Stimulated activated CD4-positive, alpha-beta T cell treated with anti-CD3 and anti-CD28 coated beads, TNF-alpha, amount 100 ng/mL, for 1 hour (primary cell): ENCODE measurements at places on chromosomes 16 and 17.

GRCh38 chr16:13961099-13961811, 41.3 kb downstream of the ERCC4 start:
- no peak for DNase-seq

- no peak for DNase-seq
Observed at GRCh38 chr17:56908001-56908542, 5.8 kb downstream of the TRIM25 start.

- DNase-seq = peak; percentile 65
Observed at GRCh38 chr17:76385892-76386786, 1.7 kb downstream of the SPHK1 start.

- no peak for DNase-seq
Observed at GRCh38 chr16:20868890-20869289, 31.3 kb downstream of the DCUN1D3 start.

DNA sequence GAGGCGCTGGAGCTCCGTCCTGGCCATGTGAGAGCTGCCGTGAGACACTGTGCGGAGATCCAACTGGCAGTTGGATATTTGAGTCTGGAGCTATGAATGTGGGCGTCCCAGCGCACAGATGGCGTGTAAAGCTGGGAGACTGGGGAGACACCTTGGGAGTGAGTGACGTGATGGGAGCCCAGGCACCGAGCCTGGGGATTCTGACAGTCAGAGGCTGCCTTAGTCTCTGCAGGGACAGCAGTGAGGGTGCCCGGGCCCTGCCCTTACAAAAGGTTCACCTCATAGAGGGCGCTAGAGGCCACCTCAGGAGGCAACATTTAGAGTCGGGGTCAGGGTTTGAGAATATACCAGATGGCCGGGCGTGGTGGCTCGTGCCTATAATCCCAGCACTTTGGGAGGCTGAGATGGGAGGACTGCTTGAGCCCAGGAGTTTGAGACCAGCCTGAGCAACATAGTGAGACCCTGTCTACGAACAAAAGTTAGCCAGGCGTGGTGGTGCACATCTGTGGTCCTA, 194.1 kb upstream of the GSE1 start:
- no peak for DNase-seq

DNA sequence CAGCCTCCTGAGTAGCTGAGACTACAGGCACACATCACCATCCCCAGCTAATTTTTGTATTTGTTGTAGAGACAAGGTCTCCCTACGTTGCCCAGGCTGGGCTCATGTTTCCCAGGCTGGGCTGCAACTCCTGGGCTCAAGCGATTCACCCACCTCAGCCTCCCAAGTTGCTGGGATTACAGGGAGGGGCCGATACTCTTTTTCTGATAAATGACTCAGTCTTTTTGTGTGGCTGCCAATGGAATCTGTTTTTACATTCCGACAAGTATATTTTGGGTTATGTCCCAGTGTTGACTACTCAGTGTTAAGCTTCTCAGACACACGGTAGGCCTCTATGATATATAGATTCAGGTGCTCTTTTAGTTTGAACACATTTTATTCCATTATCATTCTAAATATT, 58.1 kb downstream of the SLFN11 start:
- DNase-seq = no peak

- DNase-seq = no peak
Observed at GRCh38 chr16:19997264-19997663, 76.4 kb downstream of the GPR139 start.

- no peak for DNase-seq
Observed at GRCh38 chr17:18950346-18950745, 1.6 kb upstream of the SLC5A10 start.

DNA sequence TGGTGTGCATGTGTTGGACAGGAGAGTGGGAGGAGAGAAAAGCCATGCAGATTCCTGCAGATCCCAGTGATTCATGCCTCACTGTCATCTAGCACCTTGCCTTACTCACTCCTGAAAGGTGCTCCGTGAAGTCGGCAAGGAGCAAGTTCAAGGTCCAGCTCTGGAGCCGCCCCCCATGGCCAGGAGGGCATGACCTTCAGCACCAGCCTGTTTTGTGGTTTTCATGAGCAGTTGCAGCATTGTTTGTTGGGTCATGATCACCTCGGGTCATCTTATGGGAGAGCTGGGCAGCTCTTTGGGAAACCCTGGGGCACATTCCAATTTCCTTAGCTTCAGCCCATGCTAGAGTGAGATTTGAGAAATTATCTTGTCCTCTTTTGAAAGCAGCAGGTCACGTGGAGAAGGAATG, 137.5 kb upstream of the IRX3 start:
- DNase-seq = no peak

DNA sequence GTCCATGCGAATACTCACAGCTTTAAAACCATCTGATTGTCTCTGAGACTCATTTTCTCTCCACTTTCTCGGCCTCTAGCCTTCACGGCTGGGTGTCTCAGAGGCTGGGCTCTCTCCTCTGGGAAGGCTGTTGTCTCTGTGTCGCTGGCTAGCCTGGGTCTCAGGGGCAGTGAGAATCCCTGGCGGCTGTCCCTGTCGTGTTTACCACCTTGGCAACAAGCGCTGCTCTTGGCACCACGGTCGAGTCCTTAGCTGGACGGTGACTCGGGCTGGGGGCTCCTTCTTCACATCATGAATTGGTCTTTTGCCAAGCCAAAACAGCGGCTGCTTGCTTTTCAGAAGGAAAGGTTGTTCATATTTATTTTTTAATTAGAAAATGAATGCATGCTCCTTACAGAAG, 81.1 kb downstream of the MSI2 start:
- DNase-seq = no peak

GRCh38 chr16:12917653-12918052, 16.3 kb downstream of the SHISA9 start:
- DNase-seq = no peak

DNA sequence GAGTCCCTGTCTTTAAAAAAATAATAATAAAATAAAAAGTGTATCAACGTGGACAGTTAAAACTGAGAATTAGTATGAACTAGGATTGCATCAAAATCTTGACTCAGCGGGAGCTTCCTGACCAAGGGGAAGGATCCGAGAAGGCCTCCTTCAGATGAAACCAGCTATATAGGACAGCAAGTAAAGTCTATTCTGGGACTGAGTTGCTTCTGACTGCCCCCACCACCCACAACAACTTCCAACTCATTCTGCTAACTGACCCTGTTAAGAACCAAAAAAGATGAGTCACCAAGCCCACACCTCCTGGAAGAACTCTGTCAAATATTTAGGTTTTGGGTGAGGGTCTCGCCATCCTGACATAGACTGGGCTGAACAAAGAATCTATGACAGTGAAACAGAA, 24.9 kb downstream of the MPP3 start:
- DNase-seq = no peak

GRCh38 chr17:1557355-1558095, 5.1 kb downstream of the PITPNA start:
- no peak for DNase-seq

GRCh38 chr17:74442670-74443515, 11.0 kb downstream of the GPRC5C start:
- no peak for DNase-seq

DNA sequence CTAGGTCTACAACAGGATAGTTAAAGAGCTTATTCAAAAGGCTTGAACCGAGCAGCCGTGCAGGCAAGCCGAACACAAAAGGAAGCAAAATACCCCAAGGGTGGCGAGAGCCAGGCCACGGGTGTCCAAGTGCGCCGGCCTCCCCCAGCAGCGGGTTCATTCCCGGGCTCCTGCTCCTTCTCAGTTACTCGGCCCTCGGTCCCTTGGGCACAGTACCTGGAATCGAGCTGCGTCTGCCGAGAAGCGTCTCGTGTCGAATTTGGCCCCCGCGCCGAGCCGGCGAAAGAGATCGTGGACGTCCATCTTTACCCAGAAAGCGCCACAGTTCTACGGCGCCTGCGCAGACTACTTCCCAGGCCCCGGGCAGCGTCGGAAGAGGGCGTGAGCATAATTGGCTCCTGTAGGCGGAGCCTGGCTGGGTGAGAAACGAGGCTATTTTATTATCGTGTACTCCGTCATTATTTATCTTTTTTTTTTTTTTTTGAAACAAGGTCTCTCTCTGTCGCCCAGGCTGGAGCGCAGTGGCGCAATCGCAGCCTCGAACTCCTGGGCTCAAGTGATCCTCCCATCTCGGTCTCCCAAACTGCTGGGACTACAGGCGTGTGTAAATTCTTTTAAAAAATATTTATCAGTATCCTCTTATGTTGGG, at the start of gene DDX52:
DDX52 (minus strand) TSS at position 329 of the 649 bp plus-strand sequence; CDS start at position 303, 26 bp downstream.
- peak; percentile 75 for DNase-seq
